ENCODE measurements at places on chromosomes 16 and 17.

GRCh38 chr17:41340934-41341861 is 9.4 kb downstream of the KRT33A start:
- no peak for DNase-seq

GRCh38 chr17:81924557-81925532 is 2.7 kb downstream of the MAFG start:
- DNase-seq: no peak

DNA sequence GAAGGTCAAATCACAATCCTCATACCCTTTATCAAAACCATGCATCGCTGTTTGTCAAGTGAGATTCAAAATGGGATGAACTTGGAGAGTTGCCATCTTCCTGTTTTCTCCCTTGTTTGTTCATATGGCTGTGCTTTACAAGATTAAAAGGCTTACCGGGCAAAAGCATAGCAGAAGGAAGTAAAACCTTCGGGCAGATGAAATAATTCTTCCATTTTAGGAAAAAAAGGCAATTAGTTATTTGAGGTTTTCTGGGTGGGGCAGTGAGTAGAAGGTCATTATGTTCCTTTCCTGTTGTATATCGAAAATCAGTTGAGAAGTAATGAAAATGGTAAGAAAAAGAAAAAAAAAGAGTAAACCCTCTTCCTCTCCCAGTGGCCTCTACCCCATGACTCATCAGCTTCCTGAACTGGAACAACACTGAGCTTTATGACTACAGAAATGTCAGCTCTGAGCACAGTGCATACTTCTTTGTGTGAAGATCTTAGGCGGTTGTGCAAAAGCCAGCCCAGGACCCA is 369.2 kb downstream of the CDH13 start:
- DNase-seq: no peak

DNA sequence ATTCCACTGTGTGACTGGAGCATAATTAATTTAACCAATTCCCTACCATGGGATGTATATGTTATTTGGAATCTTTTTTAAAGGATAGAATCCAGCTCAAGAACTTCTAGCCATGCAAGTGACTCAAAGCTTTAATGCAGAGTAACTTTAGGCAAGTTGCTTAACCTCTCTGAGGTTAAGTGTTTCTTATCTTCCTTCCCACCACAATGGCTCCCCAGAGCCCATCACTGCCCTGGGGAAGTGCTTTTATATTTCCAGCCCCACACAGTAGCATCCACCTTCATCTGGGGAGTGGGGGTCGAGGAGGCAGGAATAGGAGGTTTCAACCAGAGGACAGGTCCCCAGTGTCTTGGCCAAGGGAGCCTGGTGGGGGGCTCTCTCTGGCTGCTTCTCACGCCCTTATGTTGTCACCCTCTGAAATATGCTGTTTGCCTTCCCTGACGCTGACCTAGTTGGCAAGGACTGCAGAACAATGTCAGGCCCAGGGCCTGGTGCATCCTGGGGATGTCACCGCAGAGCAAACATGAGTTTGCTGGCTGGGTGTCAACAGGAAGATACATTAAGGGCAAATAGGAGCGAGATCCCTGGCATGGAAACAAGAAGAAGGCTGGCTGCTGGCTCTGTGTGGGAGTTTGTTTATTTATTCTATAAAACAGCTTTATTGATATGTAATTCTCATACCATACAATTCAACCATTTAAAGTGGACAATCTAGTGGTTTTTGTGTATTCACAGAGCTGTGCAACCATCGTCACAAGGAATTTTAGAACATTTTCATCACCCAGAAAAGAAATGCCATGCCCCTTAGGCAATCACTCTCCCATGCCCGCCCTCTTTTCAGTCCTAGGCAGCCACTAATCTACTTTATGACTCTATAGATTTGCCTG is 46.6 kb upstream of the WSB1 start:
- no peak for DNase-seq

DNA sequence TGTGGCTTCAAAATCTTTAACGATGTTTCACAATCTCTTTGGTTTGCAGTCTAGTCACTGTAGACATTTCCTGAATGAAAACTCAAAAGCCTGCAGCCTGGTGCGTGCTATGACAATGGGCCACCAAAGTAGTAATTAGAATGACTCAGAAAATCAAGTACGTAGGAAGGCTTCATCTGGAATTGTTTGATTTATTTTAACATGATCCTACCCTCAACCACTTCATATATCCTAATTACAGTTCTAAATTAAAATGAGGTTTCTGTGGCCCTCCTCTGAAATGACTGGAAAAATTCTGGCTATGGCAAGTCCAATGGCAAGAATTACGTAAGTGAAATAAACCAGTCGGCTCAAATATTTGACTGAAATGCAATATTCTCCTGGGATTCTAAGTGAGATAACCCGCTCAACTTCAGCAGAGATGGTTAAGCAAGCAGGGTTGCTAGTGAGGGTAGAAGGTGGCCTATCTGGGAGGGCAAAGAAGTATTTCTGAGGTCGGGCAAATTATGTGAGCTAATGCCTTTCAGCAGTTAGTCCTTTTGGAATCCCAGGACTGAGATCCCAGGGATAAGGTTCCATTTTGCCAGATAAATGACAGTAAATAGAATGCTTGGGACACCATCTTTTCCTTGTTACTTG is 145.6 kb upstream of the MYOCD start:
- DNase-seq: no peak

GRCh38 chr16:73730481-73731090 is 566.0 kb upstream of the PSMD7 start:
- no peak for DNase-seq

- no peak for DNase-seq
Observed at GRCh38 chr16:57876210-57876609, 73.9 kb upstream of the KIFC3 start.

GRCh38 chr16:66959704-66960161 is 1.3 kb upstream of the CES3 start:
- no peak for DNase-seq

DNA sequence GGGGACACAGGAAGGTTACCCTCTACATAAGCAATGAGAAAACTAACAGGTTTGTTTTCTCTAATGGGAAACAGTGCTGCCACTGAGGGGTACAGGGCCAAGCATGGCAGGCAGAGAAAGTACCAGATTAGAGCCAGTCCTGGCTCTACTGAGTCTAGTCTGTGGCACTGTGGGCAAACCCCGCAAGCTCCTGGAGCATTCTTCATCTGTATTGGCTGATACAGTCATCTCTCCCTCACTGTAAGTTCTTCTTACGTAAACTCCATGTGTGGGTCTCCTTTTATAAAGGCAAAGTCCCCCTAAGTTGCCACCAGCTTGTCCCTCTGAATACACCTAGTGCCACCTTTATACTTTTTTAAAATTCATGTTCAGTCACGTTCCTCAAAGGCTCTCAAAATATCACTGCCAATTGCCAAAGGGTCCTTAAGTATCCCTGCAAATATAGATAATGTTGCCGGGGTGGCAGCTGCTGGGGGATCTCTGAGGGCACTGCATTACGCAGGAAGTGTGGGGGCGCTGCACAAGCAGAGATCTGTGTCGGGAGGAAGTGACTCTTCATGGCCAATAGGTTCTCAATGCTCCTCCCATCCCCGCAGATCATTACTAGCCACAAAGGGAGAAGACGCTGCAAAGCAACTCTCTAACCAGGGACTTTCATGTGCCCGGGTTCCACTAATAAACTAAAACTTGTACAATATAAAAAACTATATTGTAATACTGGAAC is 18.8 kb downstream of the XPO6 start:
- DNase-seq: no peak

DNA sequence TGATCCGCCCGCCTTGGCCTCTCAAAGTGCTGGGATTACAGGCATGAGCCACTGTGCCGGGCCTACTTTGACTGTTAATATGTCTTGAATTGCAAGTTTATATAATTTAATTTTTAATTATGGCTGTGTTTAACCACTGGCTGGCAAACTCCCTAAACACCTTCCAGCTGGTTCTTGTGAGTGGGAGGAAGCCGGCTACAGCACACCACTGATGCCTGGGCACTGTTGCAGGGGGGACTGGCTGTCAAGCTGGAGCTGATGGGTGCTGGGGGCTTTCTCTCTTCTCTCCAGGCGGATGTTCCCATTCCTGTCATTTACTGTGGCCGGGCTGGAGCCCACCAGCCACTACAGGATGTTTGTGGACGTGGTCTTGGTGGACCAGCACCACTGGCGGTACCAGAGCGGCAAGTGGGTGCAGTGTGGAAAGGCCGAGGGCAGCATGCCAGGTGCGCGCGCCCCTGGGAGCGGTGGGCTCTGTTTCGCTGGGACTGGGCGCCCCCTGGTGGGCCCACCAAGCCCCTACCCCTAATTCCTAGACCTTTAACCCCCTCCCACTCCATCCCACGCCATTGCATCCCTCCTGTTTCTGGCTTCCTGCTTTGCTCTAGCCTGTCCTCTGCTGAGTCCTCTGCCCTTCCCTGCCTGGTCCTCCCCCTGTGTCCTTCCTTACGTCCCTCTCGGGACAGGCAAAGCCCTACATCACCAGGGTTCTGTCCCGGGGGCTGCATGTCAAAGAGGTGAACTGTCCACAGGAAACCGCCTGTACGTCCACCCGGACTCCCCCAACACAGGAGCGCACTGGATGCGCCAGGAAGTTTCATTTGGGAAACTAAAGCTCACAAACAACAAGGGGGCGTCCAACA is 9.5 kb downstream of the TBX21 start:
- peak; percentile 83 for DNase-seq

GRCh38 chr17:49209061-49209571 is 1.3 kb downstream of the GNGT2 start:
- DNase-seq: no peak

Data from HEK293T (cell line).